ENCODE measurements at places on chromosomes 7 and 10.
A peak's percentile ranks its signal among the peaks of the same experiment; 100 is the strongest.

GRCh38 chr10:123995082-123995460 is 98.3 kb downstream of the CHST15 start:
- no peak for DNase-seq

DNA sequence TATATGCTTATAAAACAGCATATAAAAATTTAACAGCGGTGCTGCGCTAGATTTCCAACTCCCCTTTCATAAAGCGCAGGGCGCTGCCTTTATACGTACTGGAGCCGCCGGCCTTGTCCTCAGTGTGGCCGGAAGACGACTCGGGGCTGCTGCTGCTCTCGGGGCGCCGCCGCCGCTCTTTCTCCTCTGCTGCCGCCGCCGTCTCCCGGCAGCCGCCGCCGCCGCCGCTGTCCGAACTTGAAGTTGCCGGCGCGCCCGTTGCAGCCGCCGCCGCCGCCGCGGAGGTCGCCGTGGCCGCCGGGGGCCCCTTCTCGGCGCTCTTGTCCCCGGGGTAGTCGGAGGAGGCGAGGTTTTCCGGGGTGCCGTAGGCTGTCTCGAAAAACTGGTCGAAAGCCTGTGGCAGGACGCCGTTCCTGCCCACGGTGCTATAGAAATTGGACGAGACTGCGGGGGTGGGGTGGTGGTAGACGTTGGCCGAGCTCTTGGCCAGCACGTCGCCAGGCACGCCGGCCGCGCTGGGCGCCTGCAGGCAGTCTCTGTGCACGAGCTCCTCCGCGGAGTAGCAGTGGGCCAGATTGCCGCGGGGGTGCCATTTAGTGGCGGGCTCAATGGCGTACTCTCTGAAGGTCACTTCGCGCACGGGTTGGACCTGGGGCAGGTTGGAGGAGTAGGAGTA is 557 bp downstream of the HOXA11 start:
- DNase-seq = no peak

GRCh38 chr7:15720849-15721471 is 34.5 kb upstream of the MEOX2 start:
- DNase-seq = no peak

DNA sequence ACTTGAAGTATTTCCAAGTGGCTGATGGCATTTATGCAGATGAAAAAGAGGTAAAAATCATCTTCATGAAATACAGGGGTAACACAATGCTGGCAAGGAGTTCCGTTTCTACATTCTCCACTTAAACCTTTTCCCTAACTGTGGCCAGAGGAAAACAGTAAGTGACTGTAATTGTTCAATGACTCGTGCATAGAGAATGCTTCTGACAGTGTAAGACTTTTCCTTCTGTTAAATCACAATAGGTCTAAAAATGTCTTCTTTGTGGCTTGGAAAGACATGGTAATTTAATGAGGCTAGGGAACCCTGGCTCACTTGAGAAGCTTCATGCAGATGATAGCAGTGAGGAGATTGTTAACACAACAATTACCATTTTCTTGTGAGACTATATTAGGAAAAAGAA is 50.3 kb upstream of the RSU1 start:
- DNase-seq = no peak

DNA sequence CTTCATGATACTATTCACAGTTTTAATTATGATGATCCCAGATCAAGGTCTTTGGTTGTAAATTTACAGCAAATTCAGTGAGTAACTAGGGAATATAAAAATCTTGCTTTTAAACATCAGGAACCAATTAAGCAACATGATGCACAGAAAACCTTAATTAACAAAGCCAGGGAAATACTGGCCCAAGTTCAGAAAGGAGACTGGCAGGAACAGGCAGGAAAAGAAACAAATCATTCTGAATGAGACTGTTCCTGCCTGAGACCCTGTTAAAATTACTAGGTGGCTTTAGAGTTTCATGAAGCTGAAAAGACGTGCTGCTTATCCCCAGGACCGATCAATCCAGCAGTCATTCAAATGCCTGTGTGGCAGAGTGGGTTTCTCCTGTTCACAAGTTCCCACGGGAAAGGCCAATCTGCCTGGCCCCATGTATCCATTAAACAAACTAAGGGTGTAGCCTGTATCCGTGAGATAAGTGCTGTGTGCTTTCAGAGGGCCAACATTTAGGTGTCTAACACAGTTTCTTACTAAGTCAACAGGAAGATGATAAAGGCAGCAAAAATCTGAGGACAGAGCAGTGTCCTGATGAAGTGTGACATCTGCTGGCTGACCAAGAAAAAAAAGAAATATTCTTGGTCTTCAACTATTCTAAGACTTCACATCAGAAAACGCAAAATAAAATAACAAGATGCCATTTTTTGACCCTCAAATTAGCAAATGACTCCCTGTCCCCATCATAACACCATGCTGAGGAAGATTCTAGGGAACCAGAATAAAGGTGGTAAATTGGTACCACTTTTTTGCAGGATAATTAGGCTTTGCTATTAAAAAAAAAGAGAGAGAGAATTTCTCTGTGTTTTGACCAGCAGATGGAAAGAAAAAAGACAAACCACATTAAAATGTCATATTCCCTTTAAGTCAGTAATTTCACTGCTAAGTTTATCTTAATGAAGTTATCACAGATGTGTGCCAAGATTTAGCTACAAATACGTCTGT is 34.2 kb downstream of the PUS7 start:
- DNase-seq = peak; percentile 29

DNA sequence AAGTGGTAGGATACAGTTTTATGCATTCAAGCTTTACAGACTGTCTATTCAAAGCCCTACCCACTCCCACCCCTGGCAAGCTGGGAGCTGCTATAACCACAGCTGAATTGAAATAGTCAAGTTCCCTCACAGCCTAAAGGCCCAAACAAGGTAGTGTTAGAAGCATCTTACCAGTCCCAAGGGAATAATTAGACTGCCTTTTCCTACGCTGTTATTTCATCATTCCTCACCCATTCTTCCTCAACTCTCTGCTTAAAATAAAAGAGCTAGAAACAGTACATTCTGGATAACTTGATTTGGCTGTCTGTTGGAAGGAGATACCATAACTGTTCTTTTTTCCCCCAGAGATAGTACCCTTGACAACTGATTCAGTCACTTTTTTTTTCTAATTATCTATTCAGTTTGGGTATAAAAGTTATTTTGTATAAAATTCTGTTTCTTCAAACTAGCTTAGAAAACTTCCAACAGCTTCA is 54.0 kb downstream of the RAPGEF5 start:
- no peak for DNase-seq

GRCh38 chr7:14321947-14322346 is 332.5 kb upstream of the ETV1 start:
- DNase-seq = no peak

GRCh38 chr7:121002-121785 is 71.2 kb upstream of the FAM20C start:
- DNase-seq = no peak

DNA sequence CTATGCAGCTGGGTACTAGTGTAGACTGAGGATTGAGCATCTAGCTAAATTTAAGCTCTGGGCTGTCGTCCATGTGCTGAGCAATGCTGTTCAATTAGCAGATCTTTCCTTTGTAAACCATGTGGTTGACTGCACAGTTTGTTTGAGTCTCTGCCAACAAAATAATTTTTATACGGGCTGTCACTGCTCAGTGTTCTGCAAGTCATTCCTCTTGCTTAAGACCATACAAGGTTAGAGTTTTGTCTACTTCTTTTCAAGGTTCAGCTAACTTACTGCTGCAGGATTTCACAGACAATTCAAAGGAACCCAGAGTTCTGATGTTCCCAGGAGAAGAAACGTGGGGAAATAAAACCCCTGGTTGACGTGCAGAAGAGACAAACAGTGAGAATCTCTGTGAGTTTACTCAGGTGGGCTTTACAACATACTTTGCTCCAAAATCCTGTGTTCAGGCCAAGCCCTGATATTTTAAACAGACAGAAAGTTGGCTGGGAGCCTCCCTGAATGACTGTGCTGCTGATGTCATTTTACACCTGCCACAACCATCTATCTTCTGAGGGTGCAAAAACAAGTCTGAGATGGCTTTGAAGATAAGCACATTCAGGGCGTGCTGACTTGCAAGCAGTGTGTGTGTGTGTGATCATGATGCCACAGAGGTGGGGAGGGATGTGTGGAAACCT is 177.1 kb upstream of the SVIL start:
- DNase-seq = peak; percentile 98

DNA sequence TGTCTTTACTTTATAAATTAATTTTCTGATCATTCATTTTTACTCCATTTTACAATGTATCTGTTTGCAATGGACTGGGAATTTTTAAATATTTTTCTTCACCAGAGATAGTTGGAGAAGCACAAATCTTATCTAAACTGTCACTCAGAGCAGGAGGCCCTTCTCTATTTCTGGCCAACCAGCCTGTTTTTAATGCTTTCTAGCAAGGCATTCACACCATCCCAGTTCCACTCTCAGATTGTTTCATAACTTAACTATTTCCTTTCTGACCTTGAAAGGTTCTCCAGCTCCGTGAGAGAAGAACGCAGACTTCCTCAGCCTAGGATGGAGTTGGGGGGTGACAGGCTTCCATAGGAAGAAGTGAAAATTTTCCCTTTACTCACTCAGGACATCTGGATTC is 155.8 kb downstream of the SKIDA1 start:
- no peak for DNase-seq

GRCh38 chr7:24340727-24341126 is 56.7 kb downstream of the NPY start:
- DNase-seq = no peak

DNA sequence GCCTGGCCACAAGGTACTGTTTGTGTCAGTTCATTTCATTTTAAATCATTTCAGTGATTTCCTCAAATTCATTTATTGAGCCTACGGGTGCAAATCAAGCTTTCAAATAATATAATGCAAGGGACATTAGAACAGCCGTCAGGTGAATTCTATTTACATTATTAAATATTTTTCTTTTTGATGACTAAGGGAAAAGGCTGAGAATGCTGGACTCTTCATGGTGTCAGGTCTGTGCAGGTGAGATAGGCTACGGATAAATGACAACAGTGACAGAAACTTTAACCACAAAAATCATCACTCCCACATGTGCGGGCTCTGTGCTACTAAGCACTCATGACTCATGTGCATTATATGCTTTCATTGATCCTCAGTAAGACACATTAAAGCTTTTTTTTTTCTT is 149.2 kb upstream of the ZNF716 start:
- no peak for DNase-seq

DNA sequence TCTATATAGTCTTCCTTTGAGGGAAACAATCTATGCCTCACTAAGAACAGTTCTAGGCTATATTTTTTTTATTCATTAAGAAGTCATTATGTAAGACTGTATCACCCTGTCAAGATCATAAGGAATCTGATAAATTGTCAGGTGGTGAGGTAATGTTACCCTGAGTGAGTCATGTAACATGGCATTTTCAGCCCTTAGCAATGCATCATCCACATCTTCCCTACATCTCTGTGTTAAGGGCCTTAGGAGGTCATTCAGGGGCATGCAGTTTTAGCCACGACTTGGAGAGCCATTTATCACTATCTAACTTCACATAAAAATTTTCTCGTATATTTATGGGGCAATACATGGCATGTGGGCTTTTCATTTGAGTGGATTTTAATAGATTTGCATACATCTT is 924.5 kb upstream of the MBL2 start:
- DNase-seq = peak; percentile 36

DNA sequence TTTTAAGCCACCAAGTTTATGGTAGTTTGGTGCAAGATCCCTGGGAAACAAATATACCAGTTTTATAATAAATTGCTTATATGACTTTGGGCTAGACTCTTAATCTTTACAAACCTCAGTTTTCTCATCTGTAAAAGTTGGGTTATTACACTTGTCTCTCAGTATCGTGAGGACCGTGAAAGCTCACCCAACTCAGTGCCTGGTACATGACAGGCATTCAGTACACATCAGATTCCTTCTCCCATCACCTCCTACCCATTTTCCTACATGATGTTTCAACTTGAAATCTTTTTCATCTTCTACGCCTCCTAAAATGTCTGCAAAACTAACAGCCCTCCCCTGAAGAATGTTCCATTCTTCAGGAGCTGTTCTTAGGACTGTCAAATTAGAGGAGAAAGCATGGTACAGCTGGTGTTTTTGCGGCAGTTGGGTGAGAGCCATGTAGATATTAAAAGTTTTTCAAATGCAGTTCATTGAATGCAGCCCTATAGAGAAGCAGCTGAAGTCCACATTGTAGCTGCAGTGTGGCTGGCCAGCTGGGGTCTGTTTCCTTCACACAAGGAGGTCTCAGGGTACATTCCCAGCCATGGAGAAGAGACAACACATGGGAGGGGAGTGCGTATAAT is 812.8 kb downstream of the LRMDA start:
- no peak for DNase-seq

- DNase-seq = no peak
Observed at GRCh38 chr7:40162516-40162915, 27.7 kb downstream of the SUGCT start.

- DNase-seq = no peak
Observed at GRCh38 chr7:1230411-1231213, 2.1 kb upstream of the UNCX start.
